HuH-7.5 (cell line): ENCODE measurements at places on chromosomes 7 and 10.
A peak's percentile ranks its signal among the peaks of the same experiment; 100 is the strongest.

- no peak for DNase-seq
Observed at GRCh38 chr7:79823246-79823951, 311.2 kb upstream of the GNAI1 start.

DNA sequence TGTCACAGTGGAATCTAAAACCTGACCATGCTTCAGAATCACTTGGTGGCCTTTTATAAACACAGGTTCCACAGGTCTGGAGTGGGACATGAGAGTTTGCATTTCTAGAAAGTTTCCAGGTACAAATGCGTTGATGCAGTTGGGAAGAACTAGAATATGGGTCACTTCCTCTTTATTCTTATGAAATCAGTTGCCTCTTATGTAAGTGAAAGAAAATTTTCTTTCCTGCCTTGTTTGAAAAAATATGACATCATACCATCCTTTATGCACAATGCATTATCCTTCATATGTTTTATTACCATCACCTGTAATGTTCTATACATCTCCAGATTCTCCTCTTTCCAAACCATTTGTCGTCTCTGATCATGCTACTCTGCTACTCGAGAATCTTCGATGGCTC is 44.0 kb downstream of the PLXNA4 start:
- no peak for DNase-seq

DNA sequence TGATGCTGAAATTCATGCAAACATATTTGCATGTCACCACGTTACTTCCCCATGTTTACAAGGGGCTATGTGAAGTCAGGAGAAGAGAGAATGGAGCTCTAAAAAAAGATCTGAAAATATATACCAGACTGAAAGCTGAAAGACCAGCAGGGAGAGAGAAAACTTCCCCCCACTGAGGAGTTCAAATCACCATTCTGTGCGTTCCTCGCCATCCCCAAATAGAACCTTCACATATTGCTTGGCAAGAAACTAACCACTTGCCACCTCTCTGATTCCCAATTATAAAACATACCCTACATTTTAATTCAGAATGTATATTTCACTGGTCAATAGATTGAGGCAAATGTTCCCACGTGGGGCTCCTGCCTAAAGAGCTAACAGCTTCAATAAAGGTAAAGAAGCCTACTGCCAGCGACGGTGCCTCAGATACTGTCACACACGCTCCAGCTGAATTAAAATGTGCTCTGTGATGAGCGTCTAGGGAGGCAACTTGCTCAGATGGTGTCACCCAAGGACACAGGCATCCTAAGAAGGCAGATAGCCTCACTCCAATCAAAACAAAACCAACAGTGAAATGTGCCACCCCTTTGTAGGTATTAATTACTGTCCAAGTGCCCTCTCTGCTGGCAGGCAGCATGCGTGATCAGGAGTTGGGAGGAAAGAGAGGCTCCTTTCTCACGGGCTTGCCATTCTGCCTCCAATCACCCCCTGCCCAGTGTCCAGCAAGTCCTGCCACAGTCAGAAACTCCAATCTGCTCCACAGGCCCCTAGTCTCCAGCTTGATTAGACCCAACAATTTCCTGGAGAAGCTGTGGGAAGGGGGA is 298.2 kb downstream of the GRID1 start:
- DNase-seq, result no peak

GRCh38 chr7:121151774-121152221 is 163.3 kb downstream of the CPED1 start:
- no peak for DNase-seq

GRCh38 chr10:51667678-51668335 is 31.6 kb downstream of the CSTF2T start:
- no peak for DNase-seq

GRCh38 chr7:20482071-20482470 is 133.4 kb upstream of the ABCB5 start:
- no peak for DNase-seq

- no peak for DNase-seq
Observed at GRCh38 chr10:78875932-78876331, 192.8 kb upstream of the ZMIZ1 start.

GRCh38 chr7:118590107-118590506 is 365.6 kb downstream of the ANKRD7 start:
- DNase-seq, result no peak

GRCh38 chr7:2688409-2689342 is 674 bp downstream of the AMZ1 start:
- DNase-seq, result no peak

GRCh38 chr10:644076-644942 is 45.2 kb downstream of the DIP2C start:
- DNase-seq, result no peak

- no peak for DNase-seq
Observed at GRCh38 chr10:15245530-15245929, 77.0 kb upstream of the NMT2 start.

DNA sequence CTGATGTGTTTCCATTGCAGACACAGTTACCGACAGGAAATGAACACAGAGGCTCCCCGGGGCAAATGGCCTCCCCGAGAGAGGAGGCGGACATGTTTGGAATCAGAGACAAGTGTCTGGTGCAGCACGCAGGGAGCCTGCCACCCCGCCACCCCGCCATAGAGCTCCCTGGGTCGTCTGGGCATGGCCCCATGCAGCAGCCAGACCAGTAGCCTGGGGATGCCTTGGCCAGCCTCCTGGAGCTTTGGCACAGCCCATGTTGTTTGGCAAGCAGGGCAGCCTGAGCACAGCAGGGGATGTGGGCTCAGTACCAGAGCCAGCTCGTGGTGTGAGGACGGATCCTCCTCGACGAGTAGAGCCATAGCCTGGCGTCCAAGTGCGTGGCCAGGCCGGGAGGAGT is 80.8 kb downstream of the NKX6-2 start:
- no peak for DNase-seq

GRCh38 chr7:90520484-90520883 is 51.0 kb downstream of the PTTG1IP2 start:
- no peak for DNase-seq

DNA sequence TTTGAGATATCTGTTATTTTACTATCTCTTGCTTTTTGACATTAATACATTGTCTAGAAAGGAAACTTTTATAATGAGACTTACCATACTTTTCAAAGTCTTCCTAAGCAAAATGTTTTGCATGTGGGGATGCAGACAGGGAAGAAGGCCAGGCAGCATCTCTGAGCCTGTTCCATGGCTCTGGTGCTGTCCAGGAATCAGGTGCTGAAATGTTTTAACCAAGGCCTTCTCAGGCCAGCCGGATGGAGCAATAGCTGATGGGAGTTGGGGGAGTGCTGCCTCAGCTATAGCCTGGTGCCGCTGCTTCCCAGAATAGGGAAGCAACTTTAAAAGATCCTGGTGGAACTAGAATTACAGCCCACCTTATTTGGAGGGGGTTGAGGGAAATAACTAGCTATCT is 38.5 kb downstream of the CRTAC1 start:
- DNase-seq, result peak; percentile 26

DNA sequence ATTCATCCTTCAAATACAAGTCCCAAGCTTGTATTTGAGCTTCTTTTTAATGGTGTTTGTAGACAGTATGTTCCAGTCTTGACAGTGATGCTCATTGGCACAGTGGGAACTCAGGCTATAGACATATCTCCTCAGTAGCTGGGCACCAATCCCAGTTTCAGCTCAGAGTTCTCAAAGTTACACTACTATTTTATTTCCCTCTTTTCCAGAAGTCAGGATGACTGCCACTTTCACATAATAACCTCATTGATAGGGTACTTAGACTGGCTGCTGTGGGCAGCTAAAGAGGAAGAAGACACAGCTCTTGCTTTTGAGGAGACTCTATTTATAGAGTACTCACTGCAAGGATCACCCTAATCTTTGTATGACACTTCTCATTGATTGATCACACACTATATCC is 2.4 kb downstream of the GBF1 start:
- DNase-seq, result no peak
